ENCODE measurements at places on chromosomes 1 and 21.

GRCh38 chr1:76106719-76107235 is 32.2 kb downstream of the ST6GALNAC3 start:
- no peak for DNase-seq

DNA sequence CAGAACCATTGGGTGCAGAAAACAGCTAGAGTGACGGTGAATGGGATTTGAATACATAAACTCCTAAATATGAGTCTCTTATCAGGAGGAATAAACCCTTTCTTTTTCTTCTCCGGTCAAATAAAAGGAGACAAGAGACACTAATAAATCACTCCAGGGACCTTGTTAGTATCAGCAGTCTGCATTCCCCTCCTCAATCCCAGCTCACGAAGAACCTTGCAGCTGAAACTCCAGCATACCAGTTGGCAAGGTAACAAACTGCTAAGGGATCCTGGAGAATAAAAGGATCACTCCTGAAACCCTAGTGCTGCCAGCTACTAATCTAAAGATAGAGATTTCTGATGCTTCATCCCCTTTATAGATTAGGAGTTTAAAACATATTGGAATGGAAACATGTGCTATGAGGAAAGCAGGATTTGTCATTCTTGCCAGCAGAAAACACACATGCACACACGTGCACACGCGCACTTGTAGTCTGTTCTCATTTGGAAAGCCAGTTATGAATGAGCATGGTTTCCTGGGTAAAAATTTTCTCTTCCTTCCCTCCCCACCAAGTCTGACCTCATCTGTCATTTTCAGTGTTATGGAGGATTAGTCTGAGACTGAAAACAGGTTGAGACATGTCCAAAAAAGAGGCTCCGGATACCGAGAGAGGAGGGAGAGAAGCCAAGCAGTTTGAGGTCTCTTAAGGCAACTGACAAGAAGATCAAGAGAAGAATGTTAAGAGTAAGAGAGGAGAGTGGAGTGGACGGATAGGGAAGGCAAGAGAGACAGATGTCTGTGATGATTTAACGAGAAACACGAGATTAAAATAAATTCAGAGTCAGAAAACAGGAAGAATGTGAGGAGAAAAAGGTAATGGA is 10.9 kb downstream of the IER5 start:
- peak; percentile 83 for DNase-seq

DNA sequence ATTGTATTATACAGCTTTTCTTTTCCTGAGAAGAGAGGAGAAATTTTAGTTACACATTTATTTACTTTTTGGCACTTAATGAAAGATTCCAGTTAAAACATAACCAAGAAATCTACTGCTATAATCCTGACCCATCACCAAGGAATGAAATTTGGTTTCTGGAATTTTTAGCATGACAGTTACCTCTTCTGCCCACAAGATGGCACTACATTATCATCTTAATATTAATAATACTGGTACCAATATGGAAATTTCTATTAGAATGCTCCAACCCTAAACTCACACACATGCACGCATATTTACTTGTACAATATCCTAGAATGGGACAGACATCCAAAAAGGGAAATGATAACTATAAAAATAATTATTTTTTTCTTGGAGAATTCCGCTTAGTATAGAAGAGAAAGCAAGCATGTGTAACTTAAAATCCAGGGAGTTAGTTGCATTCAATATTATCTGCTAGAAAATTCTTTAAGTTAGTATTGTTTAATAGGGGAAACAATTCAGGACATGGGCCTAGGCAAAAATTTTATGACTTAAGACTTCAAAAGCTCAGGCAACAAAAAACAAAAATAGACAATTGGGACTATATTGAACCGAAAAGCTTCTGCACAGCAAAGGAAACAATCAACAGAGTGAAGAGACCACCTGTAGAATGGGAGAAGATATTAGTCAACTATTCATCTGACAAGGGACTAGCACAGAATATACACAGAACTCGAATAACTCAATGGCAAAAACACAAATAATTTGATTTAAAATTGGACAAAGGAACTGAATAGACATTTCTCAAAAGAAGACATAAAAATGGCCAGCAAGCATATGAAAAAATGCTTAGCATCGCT is 37.4 kb downstream of the MAP3K21 start:
- peak; percentile 24 for DNase-seq

DNA sequence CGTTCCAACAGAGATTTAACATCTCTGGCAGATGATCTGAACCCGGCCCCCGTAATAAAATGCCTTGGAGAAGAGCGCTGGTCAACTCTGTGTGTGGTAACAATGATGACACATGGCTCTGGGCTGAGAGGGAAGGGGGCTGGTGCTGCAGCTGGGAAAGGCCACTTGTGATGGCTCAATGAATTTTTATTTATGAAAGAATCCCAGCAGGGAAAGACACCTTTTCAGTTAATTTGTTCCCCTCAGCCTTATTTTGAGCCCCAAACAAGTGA is 59.4 kb downstream of the SYT6 start:
- peak; percentile 8 for DNase-seq

- no peak for DNase-seq
These were observed 10.6 kb upstream of the SYT14 start for GRCh38 chr1:209927466-209927865.

DNA sequence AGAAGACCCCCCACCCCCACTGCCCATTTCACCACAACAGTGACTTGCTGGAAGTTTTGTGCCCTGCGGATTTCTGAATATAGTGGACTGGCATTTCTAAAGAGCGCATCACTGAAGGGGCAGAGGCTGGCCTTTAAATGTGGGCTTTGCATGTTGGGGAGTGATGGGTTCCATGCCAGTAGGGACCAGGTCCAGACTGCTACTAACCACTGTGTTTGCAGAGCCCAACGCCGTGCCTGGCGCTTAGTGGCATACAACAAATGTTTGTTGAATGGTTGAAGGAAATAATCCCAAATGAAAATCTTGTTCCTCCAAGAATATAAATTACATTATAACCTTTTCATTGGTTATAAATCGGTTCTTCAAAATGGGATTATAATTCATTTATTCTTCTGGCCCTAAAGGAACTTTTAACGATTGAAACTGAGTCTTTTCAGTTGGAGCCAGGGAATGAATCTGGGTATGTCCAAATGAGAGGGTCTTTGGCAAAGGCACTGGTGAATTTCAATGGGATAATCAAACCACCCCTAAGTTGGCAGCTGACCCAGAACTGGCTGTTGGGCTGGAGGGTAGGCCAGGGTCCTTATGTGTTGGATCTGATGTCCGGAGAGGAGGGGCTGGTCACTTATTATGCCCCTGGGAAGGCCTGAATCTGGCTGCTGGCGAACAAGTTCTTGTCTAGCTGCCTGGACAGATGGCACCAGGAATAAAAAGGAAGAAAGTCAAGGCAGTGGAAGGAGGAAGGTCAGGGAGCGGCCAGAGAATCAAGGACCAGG is 13.8 kb upstream of the SDHB start:
- no peak for DNase-seq
